ENCODE measurements at places on chromosomes 2 and 18.

- DNase-seq = no peak
These were observed 13.6 kb downstream of the ARID5A start for GRCh38 chr2:96549967-96550786.

DNA sequence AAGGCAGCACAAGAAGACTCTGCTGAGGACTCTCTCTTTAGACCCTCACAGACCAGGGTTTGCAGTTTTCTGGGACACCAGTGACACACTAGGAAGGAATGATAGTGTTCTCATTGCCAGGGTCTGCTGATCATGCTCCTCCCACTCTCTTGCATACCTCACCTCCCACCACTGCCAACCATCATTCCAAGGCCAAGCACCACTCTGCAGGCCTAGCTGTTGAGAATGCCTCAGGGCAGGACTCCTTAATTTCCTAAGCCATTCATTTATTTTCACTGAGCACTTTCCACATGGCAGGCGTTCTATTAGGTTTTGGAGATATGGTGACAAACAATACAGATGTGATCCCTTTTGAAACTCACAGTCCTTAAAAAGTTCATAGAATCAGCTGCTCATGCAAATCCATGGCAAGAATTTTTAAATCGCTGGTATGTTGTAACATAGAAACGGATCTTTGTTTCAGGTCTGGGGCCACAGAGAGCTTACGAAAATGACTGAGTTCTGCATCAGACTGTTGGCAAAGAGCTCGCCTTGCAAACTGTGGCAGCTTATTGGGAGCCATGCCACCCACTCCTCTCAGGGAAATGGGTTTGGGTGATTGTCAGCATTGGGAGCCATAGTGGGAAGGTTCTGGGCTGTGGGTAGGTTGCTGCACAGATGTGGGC lies 78.5 kb downstream of the XDH start:
- no peak for DNase-seq

- no peak for DNase-seq
These were observed 146.6 kb downstream of the HAUS1 start for GRCh38 chr18:46250812-46251173.

DNA sequence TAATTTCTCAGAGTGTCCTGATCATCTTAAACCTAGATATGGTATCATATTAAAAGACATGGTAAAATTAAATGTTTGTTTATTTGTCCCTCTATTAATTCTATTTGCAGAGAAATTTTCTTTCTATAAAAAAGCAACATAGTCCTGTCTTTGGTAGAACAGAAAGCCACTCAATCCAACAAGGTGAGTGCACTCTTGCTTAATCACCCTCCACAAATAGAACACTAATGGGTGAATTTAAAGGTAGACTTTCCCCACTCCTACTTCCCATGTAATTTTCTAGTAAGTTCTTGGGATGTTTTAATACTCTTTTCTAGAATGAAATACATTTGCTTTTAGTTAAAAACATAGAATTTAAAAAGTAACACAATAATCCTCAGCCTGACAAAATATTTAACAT lies 97.7 kb downstream of the PIGN start:
- no peak for DNase-seq

GRCh38 chr2:239887604-239888003 lies 137.5 kb downstream of the NDUFA10 start:
- no peak for DNase-seq

GRCh38 chr2:16383411-16383810 lies 282.2 kb downstream of the CYRIA start:
- DNase-seq = no peak
